GM12878 (cell line): ENCODE measurements at places on chromosomes 3 and 15. TPM values are rescaled to one million over a fixed set of nuclear protein-coding genes. Genes with fewer than 3 reads are reported as not detected.

DNA sequence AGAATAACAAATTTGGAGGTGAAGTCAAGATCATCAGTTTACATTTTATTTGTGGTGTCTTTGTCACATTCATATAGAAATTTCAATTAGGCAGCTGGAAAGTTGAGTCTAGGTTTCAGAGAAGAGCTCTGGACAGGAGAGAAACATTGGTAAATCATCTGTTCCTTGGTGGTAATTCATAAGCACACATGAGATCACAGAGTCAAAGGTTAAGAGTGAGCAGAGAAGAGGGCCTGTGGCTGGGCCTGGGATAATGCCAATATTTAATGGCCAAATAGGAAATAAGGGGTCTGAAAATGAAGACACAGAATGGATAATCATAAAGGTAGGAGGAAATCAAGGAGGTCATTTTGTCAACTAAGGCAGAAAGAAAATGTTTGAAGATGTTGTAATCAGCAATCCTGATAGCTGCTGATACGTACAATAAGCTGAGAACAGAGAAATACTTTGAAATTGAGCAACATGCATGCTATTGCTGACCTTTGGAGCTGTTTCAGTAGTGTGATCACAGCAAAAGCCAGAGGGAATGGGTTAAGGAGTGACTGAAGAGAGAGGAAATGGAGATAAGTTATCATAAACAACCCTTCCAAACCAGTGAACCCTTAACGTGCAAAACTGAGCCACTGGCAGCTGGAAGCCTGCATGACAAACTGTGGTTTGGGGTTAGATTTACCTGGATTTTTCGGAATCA lies 692.8 kb downstream of the AGBL1 start:
- no peak for DNase-seq
- no peak overlapping the region for H3K4me3 ChIP-seq
- H3K27me3 ChIP-seq: no peaks in the 10 kb centered on the region

Gene TMCO5A
- not detected in 2 replicates for total RNA-seq

DNA sequence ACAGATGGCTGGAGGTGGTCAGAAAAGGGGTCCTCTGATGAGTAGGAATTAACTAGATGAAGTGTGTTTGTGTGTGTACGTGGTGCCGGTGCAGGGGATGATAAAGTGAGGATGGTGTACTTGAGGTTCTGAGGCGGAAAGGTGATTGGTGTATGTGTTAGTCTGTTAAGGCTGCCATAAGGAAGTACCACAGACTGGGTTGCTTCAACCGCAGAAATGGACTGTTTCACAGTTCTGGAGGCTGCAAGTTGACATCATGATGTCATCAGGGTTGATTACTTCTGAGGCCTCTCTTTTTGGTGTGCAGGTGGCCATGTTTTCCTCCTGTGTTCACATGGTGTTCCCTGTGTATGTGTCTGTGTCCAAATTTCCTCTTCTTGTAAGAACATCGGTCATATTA lies 202.4 kb upstream of the RGMA start:
- H3K36me3 ChIP-seq: no peaks in the 10 kb centered on the region
- no peaks in the 10 kb centered on the region for H3K4me1 ChIP-seq
- no peak overlapping the region for H3K4me3 ChIP-seq
- no peak for DNase-seq
- H3K27ac ChIP-seq: no peak overlapping the region

DNA sequence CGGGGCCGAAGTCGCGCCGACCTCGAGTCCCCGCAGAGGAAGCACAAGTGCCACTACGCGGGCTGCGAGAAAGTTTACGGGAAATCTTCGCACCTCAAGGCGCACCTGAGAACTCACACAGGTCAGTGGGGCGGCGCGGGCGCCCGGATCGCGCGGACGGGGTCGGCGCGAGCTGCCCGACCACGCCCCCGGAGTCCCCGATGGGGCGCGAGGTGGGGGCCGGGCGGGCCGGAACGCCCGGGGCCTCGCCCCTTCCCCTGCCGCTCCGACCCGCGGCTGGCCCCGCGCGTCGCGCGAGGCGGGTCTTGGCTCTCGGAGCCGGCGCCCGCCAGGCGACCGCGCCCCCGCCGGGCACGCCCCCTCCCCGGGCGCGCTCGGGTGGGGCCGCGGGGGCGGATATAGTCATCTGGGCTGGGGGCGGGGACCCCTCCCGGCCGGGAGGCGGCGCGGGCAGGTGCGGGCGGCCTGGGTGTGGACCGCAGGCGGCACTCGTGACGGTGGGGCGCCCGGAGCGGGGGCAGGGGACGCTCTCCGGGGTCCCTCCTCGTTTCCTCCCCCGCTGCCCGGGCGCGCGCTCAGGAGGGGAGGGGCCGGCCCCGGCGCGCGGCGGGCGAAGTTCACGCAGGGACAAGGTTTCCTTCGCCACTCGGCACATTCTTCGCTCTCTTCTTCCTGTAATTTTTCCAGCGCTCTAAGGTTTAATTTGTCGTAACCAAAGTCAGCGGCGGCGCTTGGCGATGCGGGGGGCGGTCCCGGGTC lies 1.2 kb downstream of the KLF13 start:
- H3K36me3 ChIP-seq: peaks cover 2% of the 10 kb centered on the region; the same call in 1 of the 2 replicates
- no peak for DNase-seq
- peak overlapping the region; percentile 91 for H3K4me3 ChIP-seq
- no peaks in the 10 kb centered on the region for H3K27me3 ChIP-seq
- H3K27ac ChIP-seq: peak overlapping the region; percentile 87

GRCh38 chr15:67833710-67834511 lies 5.9 kb downstream of the RNU6-1 start:
- H3K4me3 ChIP-seq: peak overlapping the region; percentile 34; the same call in 1 of the 2 replicates
- no peak overlapping the region for H3K27ac ChIP-seq
- peaks cover 19% of the 10 kb centered on the region for H3K4me1 ChIP-seq
- no peaks in the 10 kb centered on the region for H3K36me3 ChIP-seq
- peaks cover 35% of the 10 kb centered on the region for H3K27me3 ChIP-seq

DNA sequence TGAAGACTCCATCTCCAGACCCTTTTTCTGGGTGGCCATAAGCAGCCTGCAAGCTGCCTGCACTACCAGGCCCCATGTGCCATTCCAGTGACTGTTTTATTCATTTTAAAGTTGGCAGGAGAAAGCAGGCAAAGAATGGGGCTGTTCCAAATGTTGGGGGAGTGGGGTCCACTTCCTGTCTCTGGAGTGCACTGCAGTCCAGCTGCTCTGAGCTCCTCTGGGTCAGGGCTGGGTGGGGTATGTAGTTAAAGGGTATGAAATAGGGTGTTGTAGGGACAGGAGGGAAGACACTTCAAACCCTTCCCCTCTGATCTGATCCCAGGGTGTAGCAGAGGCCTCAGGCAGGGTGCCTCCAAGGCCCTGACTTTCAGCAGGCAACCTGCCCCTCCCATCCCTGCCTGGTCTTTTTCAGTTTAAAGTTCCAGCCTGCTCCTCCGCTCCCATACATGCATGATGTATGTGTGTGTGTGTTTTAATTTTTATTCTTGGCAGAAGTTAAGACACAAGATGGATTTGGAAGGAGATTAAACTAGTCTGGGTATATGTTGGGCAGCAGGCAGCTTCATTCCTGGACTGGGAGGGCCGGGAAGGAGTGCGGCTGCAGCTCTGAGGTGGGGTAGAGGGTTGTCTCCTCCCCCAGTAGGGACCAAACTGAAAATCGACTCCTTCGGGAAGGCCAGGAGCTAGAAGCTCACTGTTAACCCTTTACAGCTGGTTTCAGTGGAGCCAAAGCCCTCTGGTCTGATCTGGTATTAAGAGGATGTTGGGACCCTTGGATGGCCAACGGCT lies 17.3 kb downstream of the BOC start:
- peaks cover 6% of the 10 kb centered on the region for H3K4me1 ChIP-seq
- no peaks in the 10 kb centered on the region for H3K36me3 ChIP-seq
- no peak for DNase-seq
- H3K4me3 ChIP-seq: no peak overlapping the region

DNA sequence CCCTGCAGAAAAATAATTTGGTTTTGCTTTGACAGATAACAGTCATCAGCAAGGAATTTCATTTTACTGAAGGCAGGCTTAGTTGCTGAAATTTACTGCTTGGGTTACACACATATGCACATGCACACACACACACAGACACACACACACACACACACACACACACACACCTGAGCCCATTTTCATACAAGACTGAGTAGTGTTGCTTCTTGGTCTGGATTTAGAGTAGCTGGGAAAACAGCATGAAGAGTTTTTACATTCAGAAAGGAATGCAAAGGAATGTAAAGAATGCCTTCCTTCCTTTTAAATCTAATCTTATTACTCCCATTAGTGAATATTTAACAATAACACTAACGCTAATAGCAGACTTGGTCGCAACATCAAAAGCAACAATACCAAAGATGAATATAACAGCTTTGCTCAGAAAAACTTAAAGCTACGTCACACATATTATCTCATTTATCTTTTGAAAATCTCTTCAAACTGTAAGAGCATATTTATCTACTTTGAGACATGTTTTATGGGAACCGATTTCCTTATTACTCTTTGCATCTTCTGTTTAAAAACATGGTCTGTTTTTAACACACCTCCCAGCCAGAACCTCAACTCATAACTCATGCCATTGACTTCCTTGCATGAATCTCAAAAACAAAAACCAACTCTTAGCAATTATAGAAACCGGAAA lies 32.5 kb downstream of the RFTN1 start:
- no peak for DNase-seq
- H3K36me3 ChIP-seq: peaks cover 22% of the 10 kb centered on the region
- H3K27me3 ChIP-seq: no peaks in the 10 kb centered on the region
- H3K27ac ChIP-seq: no peak overlapping the region
- peaks cover 36% of the 10 kb centered on the region for H3K4me1 ChIP-seq

Gene SLCO3A1
- total RNA-seq: 0.80 and 1.1 TPM in 2 replicates

GRCh38 chr3:125186261-125186787 lies 26.2 kb downstream of the SLC12A8 start:
- DNase-seq: no peak
- H3K36me3 ChIP-seq: no peaks in the 10 kb centered on the region
- no peak overlapping the region for H3K4me3 ChIP-seq

DNA sequence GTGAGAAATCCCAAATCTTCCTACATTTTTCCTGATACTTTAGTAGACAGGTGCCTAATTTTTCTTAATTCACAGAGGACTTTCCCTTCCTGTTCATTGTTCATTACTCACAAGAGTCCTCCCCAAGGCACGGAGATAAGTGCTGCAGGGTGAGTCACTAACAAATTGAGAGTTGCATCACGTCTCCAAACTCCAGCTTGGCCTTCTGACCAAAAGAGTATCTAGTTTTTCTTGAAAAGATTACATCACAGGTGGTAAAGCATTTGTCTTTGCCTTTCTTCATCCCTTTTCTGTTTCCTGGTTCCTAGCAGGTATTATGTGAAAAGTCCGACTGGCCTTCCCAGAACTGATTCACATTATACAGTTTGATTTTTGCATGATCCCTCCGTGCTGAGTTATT lies 24.9 kb upstream of the RASGRP1 start:
- no peak overlapping the region for H3K4me3 ChIP-seq
- H3K27ac ChIP-seq: no peak overlapping the region
- no peaks in the 10 kb centered on the region for H3K4me1 ChIP-seq
- H3K27me3 ChIP-seq: no peaks in the 10 kb centered on the region
- DNase-seq: no peak

DNA sequence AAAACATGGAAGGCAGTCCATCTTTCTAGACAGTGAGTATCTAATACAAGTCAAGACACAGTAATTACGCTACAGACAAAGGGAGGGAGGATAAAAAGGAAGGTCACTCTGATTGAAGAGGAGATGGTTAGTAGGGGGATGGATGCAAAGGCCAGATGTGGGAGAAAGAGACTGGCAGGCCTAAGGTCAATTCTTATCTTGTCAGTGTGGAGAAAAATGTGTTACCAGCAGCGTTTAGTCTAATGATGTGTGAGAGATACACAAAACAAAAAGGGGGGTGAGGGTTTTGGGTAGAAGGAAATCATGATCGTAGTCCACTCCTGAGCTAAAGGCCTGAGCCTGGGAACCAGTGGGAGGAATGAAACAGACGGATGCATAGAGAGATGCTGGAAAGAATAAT lies 46.7 kb downstream of the RFTN1 start:
- peaks cover 20% of the 10 kb centered on the region for H3K36me3 ChIP-seq
- H3K27ac ChIP-seq: no peak overlapping the region
- DNase-seq: no peak
- peaks cover 28% of the 10 kb centered on the region for H3K4me1 ChIP-seq
- no peaks in the 10 kb centered on the region for H3K27me3 ChIP-seq

- H3K4me1 ChIP-seq: no peaks in the 10 kb centered on the region
- H3K27me3 ChIP-seq: no peaks in the 10 kb centered on the region
- H3K27ac ChIP-seq: no peak overlapping the region
- no peak for DNase-seq
- H3K4me3 ChIP-seq: no peak overlapping the region
- H3K36me3 ChIP-seq: no peaks in the 10 kb centered on the region
Observed at GRCh38 chr3:115347737-115348136, 200.6 kb upstream of the ZBTB20 start.

Gene LRTM1
- total RNA-seq: not detected in 2 replicates

GRCh38 chr15:57138349-57138788 lies 219.9 kb downstream of the TCF12 start:
- H3K36me3 ChIP-seq: no peaks in the 10 kb centered on the region
- H3K27me3 ChIP-seq: no peaks in the 10 kb centered on the region
- no peak for DNase-seq
- peaks cover under 1% of the 10 kb centered on the region for H3K4me1 ChIP-seq
- no peak overlapping the region for H3K27ac ChIP-seq
- H3K4me3 ChIP-seq: no peak overlapping the region

Gene C3orf22
- total RNA-seq: not detected in 2 replicates

GRCh38 chr3:14304101-14305045 lies 98.0 kb upstream of the SLC6A6 start:
- no peaks in the 10 kb centered on the region; the same call in 1 of the 2 replicates for H3K27me3 ChIP-seq
- H3K36me3 ChIP-seq: no peaks in the 10 kb centered on the region
- H3K27ac ChIP-seq: no peak overlapping the region
- DNase-seq: no peak

DNA sequence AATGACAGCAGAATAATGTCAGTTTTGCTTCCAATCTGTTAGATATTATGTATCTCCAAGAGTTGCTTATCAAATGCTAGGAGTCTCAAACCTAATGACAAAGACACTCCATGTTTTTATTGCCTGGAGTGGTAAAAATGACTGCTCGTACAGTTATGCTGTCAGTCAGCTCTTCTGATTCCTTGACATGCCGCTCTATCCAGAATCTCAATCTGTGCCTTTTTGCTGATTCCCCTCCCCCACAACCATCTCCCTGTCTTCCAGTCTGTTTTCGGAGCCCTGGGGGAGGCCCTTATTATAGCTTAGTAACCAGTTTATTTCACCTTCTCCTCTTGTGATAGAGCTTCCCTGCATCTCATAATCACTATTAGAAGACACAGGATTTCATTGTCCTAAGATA lies 2.6 kb downstream of the MKRN2 start:
- H3K36me3 ChIP-seq: no peaks in the 10 kb centered on the region
- H3K4me3 ChIP-seq: peak overlapping the region; percentile 95
- peaks cover 25% of the 10 kb centered on the region for H3K4me1 ChIP-seq
- no peak for DNase-seq

Gene GP5
- 0.05 TPM in 1 of 2 replicates, not detected in the other for total RNA-seq

- no peak overlapping the region for H3K27ac ChIP-seq
- no peaks in the 10 kb centered on the region for H3K4me1 ChIP-seq
- H3K27me3 ChIP-seq: no peaks in the 10 kb centered on the region
- DNase-seq: no peak
- peak overlapping the region; percentile 70 for H3K4me3 ChIP-seq
- H3K36me3 ChIP-seq: peaks cover 10% of the 10 kb centered on the region
Observed at GRCh38 chr15:41827290-41827879, 507 bp upstream of the JMJD7 start.

Gene ZNF770
- total RNA-seq: 32.8 and 34.4 TPM in 2 replicates

Gene C3orf80
- 0.08 TPM in 1 of 2 replicates, not detected in the other for total RNA-seq

Gene PRICKLE2
- 1.1 and 1.5 TPM in 2 replicates for total RNA-seq
